ENCODE measurements at places on chromosomes 2 and 18.

DNA sequence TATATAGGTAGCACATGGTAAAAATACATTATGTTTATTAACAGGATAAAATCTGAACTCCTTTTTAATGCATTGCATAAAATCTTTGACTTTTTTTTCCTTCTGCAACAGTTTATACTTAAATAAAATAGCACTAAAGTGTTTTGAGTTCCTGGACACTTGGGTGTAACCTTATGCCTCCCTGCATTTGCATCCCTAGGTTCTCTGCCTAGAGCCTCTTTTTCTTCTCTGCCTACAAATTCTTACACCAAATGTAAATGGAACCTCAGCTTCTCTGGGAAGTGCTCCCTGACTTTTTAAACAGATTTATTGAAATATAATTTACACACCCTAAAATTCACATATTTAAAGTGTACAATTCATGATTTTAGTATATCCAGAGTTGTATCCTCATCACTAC is 1017.6 kb downstream of the CNTNAP5 start:
- no peak for DNase-seq

GRCh38 chr18:9055626-9056025 is 46.9 kb upstream of the NDUFV2 start:
- DNase-seq: no peak

- no peak for DNase-seq
Observed at GRCh38 chr2:239202836-239203235, 198.0 kb downstream of the HDAC4 start.

GRCh38 chr2:102780467-102780866 is 18.6 kb downstream of the TMEM182 start:
- no peak for DNase-seq

DNA sequence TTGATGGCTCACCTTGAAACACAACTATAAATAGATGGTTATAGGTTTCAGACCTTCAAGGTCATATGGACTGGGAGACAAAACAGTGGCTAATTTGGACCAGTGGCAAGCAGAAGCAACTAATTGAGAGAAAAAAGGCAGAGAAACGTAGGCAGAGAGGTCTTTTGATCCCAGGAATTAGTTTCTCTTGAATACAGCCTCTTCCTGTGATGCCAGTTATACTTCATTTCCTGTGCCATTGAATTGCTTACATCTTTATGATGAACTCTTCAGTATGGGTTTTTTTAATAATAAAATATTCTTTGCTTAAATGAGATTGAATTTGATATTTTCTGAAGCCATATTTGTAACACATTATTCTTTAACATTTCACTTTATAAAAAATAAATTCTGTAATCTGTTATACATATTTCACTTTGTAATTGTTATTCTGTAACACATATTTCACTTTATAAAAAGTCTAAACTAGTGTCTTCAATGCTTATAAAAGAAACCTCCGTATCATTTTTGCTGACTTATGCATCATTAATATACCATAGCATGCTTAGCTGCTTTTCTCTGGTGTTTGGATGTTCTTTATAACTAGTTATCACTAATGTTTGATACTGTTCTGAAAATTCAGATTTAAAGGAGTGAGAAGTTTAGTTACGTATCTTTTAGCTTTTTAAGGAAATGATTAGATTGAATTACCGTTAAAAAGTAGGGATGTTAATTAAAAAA is 8.9 kb downstream of the VAPA start:
- no peak for DNase-seq

DNA sequence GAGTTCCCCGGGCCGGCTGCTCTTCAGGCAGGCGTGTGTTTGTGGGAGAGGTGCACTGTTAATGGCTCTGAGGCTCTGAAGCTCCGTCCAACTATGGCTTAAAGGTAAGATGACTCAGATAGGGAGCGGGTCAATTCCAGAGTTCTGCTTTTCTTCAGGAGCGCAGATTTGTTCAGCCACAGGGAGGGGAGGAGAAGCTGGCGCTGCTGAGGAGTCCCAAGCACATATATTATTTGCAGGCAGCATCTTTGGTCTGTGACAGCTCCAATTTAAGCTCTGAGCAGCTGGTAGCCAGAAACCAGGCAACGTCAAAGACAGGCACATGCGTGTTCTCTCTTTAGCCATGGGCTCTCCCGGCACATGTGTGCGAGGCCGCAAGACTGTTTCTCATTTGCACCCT is 229.2 kb downstream of the BCL2 start:
- DNase-seq: no peak

- DNase-seq: no peak
Observed at GRCh38 chr2:196365923-196366322, 194.5 kb upstream of the STK17B start.
